ENCODE measurements at places on chromosomes 11 and 22.

DNA sequence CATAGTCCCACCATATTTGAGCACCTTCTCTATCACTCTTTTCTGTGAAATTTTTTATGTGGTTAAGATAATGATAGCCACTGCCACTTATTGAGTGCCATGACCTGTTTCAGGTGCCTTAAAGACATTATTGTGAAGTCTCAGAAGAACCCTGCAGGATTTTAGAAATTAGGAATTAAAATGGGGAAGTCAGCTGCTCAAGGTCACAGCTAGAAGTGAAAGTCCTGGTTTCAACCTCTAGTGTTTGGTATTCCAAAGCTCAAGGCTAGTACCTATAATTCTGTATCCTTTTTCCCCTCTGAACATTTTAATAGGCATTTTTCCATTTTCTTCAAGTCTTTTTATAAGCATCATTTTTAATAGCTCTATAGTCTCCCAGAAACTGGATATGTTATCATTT lies 9.0 kb upstream of the RRM1 start:
- no peak for DNase-seq

DNA sequence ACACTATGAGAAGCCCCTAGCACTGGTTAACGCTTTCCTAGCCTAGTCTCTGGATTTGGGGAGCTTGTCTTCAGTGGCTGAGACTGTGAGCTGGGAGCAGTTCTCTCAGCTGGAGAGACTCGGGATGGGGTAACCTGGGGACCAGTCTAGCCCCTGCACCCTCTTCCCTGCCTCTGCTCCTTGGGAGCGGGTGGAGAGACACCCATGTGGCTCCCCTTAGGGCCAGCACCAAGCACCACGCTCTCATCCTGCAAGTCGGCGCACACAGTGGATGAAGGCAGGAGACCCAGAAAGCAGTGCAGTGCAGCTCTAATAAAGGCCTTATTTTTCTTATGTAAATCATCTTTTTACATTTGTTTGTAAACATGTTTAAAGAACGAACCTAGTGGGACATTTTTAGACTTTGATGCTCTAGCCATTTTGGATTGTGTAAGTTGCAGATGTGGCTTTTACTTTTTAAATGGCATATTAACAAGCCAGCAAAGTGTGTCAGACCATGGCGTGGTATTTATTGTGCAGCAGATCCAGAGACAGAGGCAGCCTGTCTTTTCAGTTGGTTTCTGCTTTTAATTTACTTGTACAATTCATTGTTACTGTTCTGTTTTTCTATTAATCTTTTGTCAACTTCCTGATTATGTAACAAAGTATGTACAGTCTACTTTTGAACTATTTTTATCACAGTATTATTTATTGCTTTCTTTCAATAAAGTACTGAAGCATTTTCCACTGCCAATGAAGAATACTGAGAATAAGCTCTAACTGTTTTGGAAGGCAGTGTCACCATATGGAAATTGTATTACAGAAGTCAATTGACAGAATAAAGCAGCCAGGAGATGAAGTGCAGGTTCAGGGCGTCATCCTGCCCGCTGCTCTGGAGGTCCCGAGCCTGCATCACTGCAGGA lies 14.4 kb upstream of the CTTN start:
- DNase-seq, result no peak

DNA sequence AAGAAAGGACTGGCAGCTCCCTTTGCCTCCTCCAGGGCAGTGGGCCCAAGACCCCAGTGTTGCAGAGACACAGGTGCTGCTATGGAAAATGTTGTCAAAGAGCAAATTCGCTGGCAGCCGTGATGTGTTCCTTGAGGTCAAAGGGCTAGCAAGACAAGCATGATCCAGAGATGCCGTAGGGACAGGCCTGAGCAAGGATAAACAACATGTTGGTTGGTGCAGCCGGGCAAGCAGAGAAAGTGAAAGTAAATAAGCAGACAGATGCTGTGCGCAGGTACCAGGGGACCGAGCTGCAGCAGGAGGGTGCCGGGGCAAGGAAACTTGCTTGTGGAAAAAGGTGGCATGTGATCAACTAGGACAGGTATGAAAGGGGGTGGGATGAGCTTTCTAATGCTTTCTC lies 125.5 kb upstream of the NECTIN1 start:
- DNase-seq, result no peak

GRCh38 chr11:73946798-73947458 lies 3.9 kb upstream of the DNAJB13 start:
- no peak for DNase-seq

DNA sequence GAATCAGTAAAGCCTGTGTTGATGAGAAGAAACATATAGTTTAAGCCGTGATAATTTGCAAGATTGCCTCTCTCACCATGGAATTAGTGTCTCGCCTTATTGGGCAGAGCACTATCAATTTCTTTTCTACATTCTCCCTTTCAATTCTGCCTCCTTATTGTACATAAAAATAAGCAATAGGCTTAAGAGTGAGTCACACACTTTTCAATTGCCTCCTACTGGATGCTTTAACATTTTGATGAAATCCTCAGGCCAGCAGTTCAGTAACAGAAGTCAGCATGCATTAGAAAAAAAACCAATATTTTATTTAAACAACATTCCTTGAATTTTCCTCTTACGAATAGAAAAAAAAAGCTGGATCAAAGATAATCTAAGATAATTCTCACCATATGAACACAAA lies 33.8 kb upstream of the VWA5A start:
- DNase-seq, result no peak

DNA sequence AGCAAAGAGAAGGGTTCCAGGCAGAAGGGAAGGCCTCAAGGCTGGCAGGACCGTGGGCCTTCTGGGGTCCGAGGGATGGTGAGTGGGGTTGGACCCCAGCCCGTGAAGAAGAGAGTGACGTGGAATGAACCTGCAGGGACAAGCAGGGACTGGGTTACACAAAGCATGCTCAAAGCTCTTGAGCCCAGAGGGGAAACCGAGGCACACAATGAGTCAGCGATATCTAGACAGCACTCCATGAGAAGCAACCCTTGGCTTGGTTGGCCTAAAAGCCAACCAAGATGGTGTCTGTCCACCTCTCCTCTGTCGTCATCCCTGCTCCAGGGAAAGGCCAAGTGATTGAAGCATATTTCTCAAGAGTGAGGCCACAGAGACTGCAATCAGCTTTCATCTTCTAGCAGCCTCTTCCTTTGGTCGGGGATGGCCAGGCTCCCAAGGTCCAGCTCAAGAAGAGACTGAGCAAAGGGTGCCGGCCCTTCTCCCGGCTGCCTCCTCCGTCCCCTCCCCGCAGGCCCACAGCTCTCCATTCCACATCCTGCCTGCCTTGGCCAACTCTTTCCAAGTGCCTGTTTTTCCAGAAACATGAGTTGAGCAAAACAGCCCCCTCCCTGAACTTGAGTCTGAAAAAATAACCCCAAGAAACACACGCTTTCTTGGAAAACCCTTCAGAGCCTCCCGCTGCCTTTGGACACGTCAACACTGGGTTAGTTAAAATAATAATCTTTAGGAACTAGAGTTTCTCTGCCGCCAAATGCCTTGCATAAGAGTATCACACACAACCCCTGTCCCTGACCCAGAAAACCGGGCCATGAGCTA lies 556.6 kb downstream of the MIAT start:
- no peak for DNase-seq

GRCh38 chr11:420911-421321 lies 6.1 kb upstream of the SIGIRR start:
- no peak for DNase-seq

DNA sequence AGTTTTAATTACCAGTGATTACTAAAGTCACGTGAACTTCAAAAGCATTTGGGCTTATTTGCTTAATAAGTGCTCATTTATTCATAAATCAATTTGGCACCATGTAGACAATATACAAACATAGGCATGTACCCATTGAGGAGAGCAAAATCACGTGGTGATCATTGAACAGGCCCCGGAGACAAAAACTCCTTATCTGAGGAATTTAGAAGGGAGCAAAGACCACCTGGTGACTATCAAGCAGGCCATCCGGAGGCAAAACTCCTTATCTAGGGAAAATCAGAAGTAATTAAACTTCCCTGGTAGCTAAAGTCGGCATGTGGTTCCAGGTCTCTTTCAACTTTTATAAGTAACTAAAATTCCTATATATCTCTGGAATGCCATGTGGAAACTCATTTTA lies 5.7 kb upstream of the BTBD10 start:
- DNase-seq, result no peak

DNA sequence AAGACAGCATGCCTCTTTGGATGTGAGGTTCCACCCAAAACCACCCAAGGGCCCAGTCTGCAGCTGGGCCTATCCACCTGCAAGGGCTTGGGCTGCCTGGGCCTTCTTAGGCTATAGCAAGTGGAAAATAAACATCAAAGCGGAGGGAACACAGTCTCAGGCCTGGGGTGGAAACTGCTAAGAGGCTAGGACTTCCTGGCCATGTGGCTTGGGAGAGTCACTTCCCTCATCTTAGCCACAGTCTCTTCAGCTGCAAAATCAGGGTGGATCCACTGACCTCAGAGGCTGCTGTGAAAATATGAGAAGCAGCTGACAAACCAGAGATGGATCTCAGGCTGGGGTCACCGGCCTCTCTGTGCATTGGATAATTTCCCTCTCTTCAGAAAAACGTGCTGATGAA lies 30.6 kb upstream of the TFIP11 start:
- DNase-seq, result no peak

GRCh38 chr22:34897126-34897525 lies 168.8 kb upstream of the ISX start:
- DNase-seq, result no peak

DNA sequence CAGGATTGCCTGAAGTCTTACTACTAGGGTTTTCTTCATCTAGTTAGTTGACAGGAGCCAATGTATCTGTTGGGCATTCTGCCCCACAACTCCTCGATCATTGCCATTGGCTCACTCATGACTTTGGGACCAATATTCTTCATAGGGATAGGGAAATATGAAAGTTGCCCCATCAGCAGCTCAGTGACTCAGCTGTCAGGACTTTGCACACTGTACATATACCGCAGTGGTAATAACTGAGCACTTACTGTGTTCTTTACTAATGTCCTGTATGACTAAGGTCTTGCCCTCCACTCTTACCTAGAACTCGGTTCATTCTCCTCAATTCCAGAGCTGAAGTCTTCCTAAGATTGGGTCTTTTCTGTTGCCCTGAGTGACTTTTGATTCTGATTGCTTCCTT lies 46.8 kb upstream of the PGR start:
- DNase-seq, result no peak

GRCh38 chr11:64458997-64459396 lies 100.0 kb downstream of the RPS6KA4 start:
- DNase-seq, result no peak

- no peak for DNase-seq
Measured at GRCh38 chr11:2139123-2139521, at the start of gene IGF2. Gene IGF2 (minus strand): TSS chr11:2139389. CDS start chr11:2135523, 3,866 bp downstream.

DNA sequence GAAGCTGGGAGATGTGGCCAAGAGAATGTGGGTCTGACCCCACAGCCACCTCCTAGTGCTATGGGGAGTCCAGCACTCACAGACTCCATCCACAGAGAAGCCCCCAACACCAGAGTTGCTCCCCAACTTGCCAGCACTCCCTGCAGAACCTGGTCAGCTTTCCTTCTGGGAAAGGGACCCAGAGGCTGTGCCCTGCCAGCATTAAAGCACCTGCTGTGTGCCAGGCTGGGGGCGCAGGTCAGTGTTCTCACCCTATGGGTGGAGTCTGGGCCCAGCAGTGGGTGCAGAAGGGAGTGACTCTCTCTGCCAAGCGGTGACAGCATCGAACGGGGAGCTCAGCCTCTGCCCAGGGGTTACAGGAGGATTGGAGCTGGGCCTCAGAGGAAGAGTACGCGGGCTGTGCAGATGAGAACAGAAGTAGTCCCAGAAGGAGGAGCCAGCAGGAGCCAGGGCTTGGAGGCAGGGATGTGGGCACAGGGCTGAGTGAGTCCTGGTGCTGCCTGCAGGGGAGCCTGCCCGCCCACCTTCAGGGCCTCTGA lies 114.4 kb downstream of the MPPED1 start:
- DNase-seq, result no peak

GRCh38 chr22:30308093-30308492 lies 18.6 kb downstream of the TBC1D10A start:
- DNase-seq, result no peak

DNA sequence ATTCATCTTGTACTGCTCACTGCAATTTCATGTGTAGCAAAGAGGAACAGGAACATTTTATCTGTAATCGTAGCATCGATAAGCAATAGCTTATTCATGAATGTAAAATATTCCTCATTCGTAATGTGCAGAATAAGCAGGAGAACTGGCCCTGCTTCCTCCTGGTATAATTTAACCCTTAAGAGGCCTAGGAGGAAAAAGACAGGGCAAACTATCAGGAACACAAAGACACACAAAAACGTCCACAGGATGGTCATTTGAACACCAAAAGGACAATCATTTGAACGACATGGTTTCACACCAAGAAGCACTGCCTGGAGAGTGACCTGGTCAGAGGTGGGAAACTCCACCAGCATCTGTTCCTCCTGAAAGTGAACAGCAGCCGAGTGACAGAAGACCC lies 63.9 kb downstream of the AHNAK start:
- no peak for DNase-seq

DNA sequence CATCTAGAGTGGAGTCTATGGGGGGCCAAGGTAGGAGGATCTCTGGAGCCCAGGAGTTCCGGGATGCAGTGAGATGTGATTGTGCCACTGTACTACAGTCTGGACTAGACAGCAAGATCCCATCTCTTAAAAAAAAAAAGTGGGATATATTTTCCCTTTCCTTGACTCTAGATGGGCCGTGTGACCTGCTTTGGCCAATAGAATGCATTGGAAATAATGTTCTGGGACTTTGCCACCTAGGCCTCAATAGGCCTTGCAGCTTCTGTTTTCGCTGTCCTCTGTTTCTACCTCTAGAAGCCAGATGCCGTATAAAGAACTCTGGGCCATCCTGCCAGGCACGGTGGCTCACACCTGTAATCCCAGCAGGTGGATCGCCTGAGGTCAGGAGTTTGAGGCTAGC lies 3.6 kb downstream of the C11orf86 start:
- no peak for DNase-seq

GRCh38 chr22:26610072-26610958 lies 7.5 kb downstream of the CRYBB1 start:
- no peak for DNase-seq

- DNase-seq, result no peak
Measured at GRCh38 chr11:36426226-36426848, 83.7 kb downstream of the TRAF6 start.

- DNase-seq, result no peak
Measured at GRCh38 chr11:13015753-13016152, 6.6 kb downstream of the RASSF10 start.
